ENCODE measurements at places on chromosomes 2 and 18.

DNA sequence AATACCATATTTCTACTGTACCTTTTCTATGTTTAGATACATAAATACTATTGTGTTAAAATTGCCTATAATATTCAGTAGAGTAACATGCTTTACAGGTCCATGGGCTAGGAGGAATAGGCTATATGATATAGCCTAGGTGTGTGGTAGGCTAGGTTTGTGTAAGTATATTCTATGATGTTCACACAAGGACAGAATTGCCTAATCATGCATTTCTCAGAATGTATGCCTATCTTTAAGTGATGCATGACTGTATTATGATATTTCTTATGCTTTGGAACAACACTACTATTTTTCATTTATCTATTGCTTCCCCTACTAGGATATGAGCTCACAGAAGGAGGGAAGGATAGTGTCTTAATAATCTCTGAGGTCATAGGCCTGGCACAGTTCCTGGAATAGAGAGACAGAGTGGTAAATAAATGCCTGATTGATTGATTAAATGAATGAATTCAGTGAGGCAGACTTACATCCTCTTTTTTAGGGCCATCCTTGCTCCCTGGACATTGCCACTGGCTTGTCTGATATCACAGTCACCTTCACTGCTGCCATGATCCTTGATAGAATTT lies 121.0 kb downstream of the MYO3B start:
- DNase-seq: no peak

DNA sequence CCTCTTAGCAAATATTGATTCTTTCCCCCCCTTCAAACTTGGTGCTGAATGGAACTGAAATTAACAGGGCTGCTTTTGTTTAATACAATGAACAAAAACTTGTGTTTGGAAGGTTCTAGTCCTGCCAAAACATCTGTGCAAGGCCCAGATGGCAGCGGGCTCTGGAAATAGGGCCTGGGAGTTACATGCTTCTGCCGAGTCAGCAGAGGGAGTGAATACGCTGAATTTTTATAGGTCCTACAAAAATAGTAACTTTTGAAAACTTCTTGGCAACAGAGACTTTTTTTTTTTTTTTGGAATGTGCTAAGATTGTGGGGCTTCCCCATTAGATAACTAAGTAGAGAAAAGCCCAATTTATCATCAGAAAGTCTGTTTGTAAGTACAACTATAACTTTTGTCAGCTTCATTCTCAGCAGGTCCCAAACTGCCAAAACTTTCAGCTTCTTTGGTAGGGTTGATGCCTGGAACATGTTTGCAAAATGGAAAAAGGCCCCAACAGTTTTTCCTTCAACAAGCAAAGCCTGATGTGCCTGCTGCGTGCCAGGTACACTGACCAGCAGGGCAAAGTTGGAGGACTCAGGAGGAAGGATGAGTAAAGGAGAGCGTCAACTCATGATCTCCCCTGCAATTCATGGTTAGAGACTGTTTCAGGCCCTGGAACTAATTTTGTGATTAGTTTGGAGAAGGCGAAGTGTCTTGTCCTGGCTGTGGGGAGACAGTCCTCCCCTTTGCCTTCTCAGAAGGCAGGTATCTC lies 45.1 kb upstream of the HDAC4 start:
- DNase-seq: no peak

DNA sequence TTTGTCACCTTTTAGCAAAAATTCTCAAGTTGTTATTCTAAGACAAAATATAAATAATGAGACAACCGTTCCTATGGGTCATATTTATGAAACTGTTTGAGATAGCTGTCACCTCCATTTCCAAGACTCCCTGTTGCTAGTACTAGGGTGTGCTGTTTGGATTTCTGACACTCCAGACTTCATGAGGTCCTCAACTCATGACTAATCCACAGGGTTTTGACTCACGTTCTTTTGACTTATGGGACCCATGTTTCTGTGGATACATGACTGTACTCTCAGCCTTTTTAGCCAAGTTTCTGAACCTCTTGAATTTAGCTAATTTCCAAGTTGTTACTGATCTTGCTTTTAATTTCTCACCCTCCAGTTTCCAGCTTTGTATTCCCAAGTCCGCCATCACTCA lies 178.7 kb upstream of the FAM98A start:
- DNase-seq: no peak

DNA sequence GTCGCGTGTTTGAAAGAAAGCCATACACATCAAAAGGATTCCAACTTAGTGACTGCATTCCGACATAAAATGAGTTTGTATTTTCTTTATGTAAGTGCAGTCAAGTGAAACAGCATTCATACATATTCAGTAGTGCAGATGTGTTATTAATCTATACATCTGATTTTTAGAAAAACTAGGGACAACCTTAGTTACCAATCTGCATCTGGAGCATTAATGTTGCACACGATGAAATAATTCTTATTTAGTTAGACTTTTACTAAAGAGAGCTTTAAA lies 1.9 kb downstream of the GORASP2 start:
- DNase-seq: no peak

DNA sequence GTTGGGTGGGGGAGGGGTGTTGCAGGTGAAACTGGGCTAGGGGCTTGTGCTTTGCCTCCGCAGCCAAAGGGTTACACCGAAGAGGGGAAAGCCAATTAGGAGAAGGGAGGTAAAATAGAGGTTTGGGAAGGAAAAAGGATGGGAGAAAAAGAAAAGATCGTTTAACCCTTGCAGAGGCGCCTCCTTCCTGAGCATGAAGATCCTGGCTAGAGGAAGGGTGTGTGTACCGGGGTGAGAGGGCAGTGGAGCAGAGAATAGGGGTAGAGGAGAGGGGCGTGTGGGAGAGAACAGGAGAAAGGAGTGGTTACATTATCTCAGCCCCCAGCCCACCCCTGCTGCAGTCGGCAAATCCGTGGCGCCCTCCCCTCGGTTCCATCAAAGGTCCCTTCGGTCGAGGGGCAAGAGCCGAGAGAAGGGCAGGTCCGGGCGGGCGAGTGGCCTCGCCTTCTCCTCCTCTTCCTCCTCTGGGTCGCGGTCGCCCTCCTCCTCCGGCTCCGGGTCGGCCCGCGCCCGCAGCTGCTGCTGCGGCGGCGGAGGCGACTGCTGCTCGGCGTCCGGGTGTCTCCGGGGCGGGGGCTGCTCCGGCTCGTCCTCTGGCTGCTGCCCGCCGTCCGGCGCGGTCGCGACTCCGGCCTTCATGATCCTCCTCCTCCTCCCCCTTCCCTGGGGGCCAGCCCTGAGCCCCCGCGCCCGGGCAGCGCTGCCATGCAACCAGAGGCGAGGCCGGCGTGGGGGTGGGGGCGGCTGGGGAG lies 1.1 kb downstream of the MARCHF4 start:
- no peak for DNase-seq

GRCh38 chr2:1675633-1676032 lies 68.7 kb downstream of the PXDN start:
- no peak for DNase-seq

DNA sequence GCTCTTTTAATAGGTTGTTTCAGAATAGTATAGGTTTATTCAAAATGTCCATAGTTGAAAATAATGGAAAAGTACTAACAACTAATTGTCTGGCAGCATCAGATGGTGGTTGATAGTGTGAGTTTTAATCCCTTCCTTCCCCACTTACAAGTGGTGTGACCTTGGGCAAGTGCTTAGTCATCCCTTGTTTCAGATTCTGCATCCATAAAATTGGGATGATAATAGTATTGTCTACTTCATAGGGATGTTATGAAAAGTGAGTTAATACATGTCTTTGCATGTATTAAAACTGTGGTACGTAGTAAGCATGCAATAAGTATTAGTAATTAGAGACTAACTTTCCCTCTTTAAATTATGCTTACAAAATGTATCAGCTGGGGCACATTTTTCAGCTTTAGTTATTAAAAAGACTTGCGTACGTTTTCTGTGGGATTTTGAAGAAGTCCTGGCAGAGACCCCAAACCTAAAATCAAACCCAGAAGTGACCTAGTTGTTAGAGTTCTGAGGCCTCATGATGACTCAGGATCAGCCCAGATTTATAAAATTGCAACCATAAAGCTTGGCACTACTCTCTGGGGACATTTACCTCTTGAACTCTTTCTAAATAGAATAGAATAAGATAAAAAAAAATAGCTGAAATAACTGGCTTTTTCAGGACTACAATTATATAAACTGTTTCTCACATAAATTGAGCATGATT lies 8.6 kb downstream of the ITGA4 start:
- DNase-seq: no peak

DNA sequence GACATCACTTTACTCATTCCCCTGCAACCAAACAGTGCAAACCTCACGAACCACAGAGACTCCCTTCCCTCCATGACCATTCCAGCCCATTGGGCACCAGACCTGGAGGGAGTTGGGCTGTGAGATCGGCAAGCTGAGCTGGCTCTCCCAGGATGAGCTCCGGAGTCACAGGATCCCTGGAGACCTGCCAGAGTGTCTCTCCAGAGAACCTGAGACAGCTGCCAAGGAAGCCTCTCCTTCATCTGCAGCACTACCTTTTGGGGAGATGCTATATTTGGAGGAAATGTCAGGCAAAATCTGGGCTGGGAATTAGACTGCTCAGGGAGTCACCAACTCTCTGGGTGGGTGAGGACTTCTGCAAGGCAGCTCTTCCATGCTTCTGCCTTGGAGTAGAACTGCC lies 417.4 kb downstream of the TNS1 start:
- no peak for DNase-seq

GRCh38 chr2:148020111-148021058 lies at the start of gene ORC4:
TSS of gene ORC4 (minus strand) at chr2:148020737. CDS start at chr2:147975958, 44,779 bp downstream.
- peak; percentile 95 for DNase-seq

DNA sequence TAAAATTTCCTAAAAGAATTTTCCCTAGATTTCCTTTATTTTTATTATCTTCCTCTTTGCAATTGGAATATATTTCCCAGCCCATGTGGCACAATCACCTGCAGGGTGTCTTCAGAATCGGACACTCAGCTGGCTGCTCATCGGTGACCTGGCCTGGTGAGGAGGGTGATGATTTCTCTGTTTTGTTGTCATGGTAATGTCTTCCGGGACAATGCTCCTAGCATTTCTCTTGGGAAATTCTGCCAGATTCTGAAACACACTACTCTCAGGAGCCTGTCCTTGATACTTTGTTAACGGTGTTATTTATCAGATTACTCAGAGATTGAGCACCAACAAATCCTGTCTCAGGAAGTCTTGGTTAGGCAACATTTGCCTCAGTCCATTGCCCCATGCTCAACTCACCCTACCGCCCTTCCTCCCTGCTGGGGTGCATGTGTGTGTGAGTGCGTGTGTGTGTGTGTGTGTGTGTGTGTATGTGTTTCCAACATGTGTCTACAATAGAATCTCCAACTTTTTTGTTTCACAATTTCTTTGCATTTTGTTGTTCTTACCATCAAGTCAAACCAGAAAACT lies 70.3 kb downstream of the MYT1L start:
- no peak for DNase-seq

DNA sequence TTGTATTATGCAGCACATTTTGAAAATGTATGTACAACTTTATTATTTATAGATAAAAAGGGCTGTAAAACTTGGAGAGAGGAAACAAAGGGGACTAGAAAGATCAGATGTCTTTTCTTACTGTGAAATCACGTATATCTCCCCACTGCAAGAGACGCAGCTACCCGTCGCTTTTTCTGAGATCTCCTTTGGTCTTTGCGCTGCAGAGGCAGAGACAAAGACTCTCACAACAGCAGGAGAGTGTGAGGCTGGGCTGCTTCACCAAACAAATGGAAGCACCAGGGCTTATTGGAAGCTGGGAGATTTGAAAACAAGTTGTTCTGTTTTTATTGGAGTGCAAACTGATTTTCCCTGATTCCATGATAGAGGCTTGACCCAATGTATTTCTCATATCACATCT lies 129.0 kb upstream of the PARD3B start:
- no peak for DNase-seq

DNA sequence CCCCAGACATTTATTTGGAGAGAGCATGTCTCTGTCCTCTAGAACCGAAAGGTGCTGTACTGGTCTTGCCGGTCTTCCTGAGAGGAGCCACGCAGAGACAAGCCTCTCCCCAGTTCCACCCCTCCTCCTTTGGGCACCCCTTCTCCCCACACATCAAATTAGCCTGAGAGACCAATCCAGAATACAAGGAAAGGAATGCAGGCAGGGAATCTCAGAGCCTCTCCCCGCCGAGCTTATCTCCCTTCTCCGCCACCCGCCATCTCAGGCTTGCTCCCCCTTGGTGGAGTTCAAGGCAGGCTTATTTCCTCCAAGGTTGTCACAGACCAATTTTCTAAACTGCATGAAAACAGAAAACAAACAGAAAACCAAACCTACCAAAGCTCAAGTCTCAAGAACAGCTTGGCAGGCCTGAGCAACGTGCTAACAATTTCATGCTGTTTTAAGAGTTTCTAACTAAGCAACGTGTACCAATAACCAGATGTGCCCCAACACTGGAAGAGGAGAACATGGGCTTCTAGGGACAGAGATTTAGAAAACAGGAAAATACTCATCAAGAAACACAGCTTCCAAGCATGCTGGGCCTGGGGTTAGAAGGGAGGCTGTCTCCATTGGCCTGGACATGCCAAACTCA lies 124.5 kb upstream of the PKDCC start:
- DNase-seq: no peak

- DNase-seq: no peak
Observed at GRCh38 chr2:105669384-105669891, 75.3 kb upstream of the NCK2 start.

- no peak for DNase-seq
Observed at GRCh38 chr2:127083819-127084503, 23.0 kb downstream of the BIN1 start.

GRCh38 chr18:51029378-51029693 lies 677 bp upstream of the SMAD4 start:
- no peak for DNase-seq

DNA sequence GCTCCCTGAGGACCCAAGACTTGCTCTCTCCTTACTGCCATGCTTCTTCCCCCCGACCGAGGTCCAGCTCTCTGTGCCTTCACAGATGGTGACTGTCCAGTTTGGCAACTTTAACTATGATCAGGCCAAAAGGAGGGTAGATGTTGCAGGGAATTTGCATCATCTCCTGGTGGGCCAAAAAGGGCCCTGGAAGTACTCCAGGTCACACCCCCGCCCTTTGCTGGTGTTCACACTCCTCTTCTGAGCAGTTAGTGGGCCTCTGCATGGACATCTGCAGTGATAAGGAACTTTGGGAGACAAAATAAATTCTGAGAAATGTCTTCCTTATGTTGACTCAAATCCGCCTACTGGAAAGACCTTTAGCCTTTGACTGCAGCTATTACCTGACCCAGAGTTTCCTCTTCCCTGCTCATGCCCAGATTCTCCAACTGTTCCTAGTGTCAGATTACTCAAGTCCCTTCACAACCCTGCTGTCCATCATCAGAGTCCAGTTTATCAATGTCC lies 234.4 kb downstream of the LOXHD1 start:
- DNase-seq: no peak

- no peak for DNase-seq
Observed at GRCh38 chr2:154565433-154565832, 133.1 kb upstream of the KCNJ3 start.

- no peak for DNase-seq
Observed at GRCh38 chr18:77061946-77062517, 70.6 kb downstream of the MBP start.
